Hematopoietic multipotent progenitor cell treated with erythropoietin and hydrocortisone succinate and interleukin-3 and kit ligand, for 8 days (in vitro differentiated cells): ENCODE measurements at places on chromosomes 5 and 9.

DNA sequence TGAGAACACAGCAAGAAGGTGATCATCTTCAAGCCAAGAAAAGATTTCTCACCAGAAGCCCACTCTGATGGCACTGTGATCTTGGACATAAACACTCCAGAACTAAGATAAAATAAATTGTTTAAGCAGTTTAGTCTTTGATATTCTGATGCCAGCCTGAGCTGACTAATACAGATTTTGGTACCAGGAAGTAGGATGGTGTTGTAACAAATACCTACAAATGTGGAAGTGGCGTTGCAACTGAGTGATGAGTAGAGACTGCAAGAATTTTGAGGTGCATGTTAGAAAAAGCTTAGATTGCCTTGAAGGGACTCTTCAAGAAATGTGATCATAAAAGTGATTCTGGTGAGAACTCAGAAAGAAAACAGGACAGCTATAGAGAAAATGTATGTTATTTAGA lies 592.4 kb upstream of the DAB2 start:
- DNase-seq = no peak

DNA sequence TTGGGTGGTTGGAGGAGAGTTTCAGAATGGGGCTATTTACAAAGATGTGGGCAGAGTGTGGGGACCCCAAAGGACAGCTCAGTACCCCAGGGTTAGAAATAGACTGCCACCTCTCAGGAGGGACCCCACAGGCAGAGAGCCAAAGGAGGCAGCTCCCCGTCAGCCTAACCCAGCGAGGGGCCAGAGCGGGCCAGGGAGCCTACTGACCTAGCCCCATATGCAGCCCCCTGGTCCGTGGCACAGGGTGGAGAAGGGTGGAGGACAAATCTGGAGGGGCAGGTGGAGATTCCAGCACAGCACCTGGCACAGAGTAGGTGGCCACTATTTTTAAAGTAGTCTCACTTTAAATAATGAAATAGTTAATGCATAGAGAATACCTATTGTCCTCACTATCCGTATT lies 67.2 kb upstream of the ANGPTL2 start:
- no peak for DNase-seq

DNA sequence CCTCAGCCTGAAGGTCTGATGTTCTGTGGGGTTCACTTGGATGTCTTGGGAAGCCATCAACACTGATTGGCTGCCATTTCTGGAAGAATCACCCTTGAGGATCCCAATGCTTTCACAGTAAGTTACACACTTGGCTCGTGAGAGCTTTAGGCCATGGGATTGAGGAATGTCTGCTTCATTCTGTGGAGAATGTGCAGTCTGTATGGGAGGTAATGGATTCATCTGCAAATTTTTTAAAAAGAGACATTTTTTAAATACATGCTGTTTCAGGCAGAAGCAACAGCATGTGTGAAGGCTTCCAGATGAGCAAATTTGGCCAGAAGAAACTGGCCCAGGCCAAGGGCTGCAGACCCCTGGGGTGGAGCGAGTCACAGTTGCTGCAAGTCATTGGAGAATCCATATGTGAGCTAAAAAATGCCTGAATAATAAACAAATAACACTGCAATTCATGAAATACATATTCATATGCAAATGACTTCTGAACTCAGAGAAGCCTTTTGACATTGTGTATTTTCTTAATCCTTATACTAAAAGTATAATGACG lies 146.3 kb upstream of the RASEF start:
- no peak for DNase-seq

DNA sequence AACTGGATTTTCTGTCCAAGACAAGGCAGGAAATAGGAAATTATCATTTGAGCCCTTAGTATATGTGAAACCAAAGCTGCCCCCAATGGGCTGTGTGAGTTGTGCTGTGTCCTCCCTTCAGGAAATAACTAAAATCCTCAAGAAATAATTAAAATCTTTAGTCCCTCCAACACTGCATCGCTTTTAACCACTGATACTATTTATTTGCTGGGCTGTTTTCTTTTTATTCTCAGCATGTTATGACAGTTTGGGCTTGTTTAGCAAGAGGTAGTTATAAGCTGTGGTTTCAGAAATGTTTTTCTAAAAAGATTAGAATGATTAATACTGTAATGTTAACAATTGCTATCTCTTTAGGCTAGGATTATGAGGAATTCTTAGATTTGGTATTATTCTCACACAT lies 187.0 kb upstream of the KCNN2 start:
- no peak for DNase-seq

DNA sequence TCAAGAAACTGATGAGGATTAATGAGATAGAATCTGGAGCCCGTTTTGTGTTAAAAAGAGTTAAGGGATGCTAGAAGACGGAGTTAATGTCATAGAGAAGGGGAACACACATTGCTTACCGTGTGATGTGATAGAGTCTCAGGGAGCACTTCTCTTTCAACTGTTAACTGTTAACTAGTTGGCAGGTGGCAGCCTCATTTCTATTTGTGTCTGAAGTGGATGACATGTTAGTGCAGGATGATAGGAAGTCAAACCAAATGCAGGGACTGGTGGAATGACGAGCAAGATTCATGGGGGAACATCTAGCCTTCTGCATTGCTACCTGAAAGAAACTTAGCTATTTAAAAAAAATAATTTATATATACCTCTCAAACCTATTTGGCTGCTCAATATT lies 222.7 kb downstream of the MAST4 start:
- DNase-seq = no peak
